ENCODE measurements at places on chromosomes 4 and X.
A peak's percentile ranks its signal among the peaks of the same experiment; 100 is the strongest.

DNA sequence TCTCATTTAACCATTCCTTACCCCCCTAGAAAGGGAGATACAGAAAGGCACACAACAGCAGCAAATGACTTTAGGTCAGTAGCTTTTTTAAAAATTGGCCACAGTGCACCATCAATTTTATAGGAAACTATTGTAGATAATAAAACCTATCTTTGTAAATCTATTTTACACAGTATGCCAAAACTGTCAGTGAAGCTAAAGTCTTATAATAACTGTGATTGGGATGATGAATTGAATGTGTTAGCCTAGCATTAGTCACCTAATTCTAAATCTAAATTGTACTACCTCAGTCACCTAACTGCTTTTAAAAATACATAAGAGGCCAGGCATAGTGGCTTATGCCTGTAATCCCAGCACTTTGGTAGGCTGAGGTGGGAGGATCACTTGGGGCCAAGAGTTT is 44.2 kb downstream of the SH3RF1 start:
- no peak for DNase-seq

DNA sequence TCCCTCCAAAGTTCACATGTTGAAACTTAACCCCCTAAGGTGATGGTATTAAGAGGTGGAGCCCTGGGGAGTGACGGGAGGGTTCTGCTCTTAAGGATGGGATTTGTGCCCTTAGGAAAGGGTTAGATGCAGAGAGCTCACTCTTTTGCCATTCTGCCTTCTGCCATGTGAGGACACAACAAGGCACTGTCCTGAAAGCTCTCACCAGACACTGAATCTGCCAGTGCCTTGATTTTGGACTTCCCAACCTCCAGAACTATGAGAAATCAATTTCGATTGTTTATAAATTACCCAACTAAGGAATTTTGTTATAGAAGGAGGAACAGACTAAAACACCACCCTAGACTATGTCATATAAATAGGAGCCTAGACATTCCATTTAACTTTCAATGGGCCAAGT is 11.7 kb downstream of the LRP2BP start:
- no peak for DNase-seq

DNA sequence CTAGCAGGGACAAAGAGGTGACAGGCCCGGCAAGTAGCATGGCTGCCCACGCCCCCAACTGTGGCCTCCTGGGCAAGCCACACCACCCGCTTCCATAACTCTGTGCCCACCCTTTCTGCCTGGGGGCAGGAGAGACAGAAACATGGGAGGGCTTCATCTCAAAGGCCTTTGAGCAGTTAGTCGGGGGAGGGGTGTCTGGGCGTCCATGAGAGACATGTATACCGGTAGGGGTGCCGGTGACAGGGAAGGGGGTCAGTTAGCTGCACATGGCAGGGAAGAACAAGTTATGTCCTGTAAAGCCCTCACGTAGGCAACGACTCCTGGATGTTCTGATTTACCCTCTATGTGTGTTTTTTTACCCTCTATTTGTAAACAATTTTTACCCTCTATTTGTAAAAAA is 9.3 kb downstream of the PDZD4 start:
- DNase-seq, result no peak

DNA sequence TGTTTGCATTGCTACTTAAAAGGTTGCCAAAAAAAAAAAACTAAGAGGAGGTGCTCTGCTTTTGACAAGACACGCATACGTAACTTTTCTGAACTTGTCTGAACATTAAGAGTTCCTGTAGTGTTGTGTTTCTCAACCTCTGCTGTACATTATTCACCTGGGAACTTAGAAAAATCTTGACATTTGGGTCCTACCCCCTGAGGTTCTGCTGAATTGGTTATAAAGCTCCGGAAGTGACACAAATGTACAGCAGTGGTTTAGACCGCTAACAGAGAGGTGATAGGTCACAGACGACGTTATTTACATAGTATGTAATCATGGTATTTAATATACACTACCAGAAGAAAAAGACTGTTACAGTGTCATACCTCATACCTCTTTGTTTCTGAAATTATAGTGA is 61.1 kb downstream of the CPEB2 start:
- DNase-seq, result no peak

GRCh38 chrX:123188081-123188480 is 4.0 kb downstream of the GRIA3 start:
- no peak for DNase-seq

DNA sequence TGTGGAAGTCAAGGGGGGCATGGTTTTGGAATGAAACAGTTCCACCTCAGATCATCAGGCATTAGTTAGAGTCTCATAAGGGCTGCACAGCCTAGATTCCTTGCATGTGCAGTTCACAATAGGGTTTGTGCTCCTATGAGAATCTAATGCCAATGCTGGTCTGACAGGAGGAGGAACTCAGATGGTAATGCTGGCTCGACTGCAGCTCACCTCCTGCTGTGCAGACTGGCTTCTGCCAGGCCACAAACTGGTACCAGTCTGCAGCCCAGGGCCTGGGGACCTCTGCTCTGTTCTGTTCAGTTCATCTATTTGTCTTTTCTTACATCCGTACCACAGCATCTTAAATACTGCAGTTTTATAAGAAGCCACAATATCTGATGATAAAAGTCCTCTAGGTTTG is 12.2 kb upstream of the MSL3 start:
- no peak for DNase-seq

GRCh38 chr4:6633091-6633906 is 7.2 kb upstream of the MRFAP1 start:
- DNase-seq, result no peak

GRCh38 chr4:14452764-14453163 is 549.5 kb upstream of the CPEB2 start:
- no peak for DNase-seq

DNA sequence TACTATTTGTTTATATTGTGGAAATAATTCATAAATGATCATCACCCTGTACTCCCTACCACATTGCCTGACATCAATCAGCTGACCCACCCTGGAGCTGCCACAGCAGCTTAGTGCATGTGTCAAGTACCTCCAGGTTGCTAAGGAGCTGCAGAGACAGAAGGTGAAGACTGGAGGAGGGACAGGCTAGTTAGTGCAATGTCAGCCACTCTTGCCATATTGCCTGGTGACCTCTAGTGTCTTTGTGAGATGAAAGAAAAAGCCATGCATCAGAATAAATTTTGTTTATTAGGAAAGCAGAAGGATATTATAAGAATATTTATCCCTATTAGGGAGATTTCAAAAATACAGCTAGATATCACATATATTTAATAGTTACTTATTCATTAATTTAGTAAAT is 243.9 kb upstream of the FAT4 start:
- no peak for DNase-seq

- DNase-seq, result peak; percentile 27
Observed at GRCh38 chr4:76504613-76505465, 69.8 kb downstream of the SHROOM3 start.

DNA sequence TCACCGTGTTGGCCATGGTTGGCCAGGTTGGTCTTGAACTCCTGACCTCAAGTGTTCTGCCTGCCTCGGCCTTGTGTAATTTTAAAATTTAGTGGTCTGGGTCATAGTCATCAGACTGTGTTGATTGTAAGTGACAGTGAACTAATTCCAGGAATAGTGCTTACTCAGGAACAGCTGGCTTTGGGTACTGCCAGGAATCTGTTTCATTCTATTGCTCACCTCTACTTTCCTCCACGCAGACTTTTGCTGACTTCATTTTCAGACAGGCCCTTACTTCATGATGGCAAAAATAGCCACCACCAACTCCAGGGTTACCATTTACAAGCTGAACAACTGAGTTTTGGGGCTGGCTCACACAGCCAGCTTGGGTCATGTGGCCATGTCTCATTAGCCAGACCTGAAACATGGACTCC is 54.6 kb downstream of the FNIP2 start:
- no peak for DNase-seq

DNA sequence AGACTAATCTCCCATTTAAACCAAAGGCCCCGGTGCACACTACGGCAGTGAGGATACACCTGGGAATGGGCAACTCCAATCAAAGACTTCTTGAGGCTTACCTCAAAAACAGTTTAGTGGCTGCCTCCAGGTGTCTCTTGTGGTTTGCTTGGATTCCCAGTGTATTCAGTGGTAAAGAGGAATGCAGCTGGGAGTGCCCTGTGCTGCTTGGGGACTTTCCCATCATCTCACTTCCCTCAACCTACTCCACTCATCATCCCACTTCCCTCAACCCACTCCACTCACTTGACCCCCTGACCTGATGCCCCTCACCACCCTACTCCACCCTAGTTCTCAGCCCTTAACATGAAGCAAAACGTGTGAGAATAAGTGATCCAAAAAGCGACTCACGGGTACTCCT is 177.3 kb upstream of the ETNPPL start:
- no peak for DNase-seq

DNA sequence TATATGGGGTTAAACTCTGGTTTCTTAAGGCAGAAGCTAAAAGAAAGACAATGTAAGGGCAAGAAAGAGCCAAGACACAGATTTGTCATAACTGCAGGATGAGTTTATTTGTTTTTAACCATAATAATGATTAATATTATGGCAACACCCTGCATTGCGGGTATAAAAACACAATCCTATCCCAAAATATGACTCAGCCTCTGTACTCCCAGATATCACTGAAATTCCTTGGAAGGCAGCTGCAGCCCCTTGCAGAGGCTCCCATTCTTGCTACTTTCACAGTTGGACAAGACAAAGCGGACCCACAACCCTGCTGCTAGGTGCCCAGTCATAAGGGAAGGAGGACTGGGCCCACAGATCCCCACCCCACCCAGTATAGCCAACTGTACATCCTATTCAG is 20.4 kb upstream of the FGF16 start:
- DNase-seq, result no peak

GRCh38 chr4:15378062-15378461 is 49.8 kb upstream of the C1QTNF7 start:
- DNase-seq, result no peak

DNA sequence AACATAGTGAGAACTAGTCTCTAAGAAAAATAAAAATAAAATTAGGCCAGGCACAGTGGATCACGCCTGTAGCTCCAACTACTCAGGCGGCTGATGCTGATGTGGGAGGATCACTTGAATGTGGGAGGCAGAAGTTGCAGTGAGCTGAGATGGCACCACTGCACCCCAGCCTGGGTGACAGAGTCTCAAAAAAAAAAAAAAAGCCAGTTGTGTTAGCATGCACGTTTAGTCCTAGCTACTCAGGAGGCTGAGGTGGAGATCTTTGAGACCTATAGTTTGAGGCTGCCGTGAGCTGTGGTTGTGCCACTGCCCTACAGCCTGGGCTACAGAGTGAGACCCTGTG is 2.5 kb downstream of the DCK start:
- DNase-seq, result no peak

DNA sequence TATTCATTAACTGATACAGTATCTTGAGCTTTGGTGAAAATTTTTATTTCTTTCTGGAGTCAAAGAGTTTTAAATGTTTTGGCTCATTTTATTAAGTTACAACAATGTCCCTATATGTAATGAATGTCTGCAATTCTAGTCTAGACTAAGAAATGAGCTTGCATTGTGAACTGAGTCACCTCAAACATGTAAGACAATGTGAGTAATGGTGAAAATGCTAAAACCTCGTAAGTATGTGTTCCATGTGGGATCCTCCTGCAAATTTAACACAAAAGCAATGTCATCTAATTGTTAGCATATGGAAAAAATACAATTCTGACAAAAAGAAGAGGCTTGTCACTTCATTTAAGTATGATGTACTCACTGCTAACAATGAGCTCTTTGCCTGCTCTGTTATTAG is 480.5 kb upstream of the FSTL5 start:
- no peak for DNase-seq

DNA sequence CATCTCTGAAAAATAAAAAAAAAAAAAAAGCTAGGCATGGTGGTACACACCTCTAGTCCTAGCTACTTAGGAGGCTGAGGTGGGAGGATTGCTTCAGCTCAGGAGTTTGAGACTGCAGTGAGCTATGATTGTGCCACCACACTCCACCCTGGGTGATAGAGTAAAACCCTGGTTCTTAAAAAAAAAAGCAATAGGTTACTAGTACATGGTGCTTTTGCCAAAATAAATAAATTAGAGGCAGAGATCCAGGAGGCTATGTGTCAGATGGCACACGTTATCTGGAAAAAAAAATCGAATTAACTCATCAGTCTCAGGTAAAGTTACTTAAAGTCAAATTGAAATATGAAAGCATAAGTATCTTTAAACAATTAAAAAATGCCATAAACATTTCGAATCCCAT is 94.3 kb downstream of the VCX3A start:
- DNase-seq, result no peak

- DNase-seq, result no peak
Observed at GRCh38 chrX:41952102-41952501, 28.7 kb upstream of the CASK start.

DNA sequence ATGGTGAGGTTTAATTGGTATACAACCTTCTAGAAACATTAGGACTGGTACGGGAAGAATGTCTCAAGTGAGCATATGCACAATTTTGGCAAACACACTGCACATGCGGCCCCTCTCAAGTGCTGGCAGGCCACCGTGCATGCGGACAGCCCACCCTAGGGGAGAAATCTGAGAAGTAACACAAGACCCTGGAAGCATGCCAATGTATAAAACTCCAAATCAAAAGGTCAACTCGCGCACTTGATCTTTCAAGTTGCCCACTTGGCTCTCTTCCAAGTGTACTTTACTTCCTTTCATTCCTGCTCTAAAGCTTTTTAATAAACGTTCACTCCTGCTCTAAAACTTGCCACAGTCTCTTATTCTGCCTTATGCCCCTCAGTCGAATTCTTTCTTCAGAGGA is 488.3 kb downstream of the CFAP47 start:
- no peak for DNase-seq

DNA sequence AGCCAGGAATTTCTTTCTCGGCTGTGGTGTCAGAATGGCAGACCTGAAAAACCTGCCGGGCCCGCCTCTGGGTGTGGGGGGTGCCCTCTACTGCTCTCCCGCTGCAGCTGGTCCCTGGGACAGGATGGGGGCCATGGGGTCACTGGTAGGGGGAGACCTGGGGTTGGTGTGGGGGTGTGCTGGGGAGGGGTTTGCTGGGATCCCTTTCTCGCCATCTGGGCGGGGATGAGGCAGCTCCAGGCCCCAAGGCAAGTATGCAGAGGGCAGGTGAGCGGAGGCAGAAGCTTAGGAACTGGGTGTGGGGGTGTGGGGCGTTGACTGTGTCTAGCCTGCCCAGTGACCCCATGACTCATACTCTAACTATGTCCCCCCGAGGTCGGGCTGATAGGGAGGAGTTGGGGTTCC is 884 bp downstream of the CCDC120 start:
- DNase-seq, result no peak

DNA sequence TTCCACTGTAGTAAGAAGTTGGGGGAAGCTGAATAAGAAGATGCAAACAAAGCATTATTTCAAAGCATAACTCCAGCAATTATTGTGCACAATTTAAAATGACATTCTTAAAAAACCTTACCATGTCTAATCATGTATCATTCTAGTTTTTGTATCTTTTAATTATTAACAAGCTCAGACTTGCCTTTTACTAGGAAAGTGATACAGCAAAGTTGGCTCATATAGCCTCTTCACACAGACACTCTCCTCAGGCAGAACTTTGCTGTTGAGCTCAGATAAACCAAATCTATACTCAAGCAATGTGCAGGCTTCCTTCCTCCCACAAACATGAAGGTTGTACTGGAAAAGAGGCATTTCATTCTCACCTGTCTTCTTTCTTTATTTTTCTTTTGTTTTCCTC is 358.7 kb upstream of the EMCN start:
- no peak for DNase-seq
